Activated CD8-positive, alpha-beta T cell treated with anti-CD3 and anti-CD28 coated beads for 36 hours (primary cell): ENCODE measurements at places on chromosomes 7 and 10.
A peak's percentile ranks its signal among the peaks of the same experiment; 100 is the strongest.

DNA sequence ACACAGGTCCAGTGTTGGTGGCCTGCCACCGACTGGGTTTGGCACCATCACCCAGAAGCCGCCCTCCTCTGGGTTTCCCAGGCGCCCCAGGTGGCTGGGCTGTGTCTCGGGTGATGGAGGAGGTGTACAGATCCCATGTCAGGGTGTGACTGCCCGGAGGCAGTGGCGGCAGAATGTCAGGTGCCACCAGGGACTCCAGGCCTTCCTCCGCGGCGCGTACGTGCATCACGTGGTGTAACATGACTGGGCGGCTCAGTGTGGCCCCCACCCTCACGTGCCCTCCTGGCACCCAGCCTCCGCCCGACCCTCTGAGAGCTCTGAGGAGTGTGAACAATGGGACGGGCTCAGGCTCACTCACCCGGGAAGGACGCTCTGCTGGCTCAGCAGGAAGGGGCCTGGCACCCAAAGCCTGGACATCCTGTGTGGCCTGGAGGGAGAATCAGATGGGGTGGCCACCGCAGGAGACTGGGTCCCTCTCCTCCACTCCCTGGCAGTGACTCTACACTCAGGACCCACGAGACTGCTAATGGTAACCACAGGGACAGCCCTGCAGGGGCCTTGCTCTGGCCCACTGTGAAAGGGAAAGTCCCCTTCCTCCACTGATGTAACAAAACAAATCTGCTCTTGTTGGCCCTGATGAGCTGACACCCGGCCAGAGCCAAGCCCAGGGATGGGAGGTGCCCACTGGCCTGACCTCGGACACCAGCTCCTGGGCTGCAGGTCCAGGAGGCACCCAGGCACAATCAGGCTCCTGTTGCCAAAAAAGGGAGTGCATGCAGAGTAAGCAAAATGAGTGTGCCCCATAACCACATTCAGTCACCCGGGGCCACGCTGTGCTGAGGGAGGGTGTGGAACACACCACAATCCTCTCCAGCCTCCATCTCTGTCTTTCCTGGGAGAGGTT is 164.8 kb downstream of the PRKAG2 start:
- no peak for DNase-seq

- DNase-seq: no peak
Measured at GRCh38 chr7:23712368-23713284, 2.6 kb downstream of the STK31 start.

DNA sequence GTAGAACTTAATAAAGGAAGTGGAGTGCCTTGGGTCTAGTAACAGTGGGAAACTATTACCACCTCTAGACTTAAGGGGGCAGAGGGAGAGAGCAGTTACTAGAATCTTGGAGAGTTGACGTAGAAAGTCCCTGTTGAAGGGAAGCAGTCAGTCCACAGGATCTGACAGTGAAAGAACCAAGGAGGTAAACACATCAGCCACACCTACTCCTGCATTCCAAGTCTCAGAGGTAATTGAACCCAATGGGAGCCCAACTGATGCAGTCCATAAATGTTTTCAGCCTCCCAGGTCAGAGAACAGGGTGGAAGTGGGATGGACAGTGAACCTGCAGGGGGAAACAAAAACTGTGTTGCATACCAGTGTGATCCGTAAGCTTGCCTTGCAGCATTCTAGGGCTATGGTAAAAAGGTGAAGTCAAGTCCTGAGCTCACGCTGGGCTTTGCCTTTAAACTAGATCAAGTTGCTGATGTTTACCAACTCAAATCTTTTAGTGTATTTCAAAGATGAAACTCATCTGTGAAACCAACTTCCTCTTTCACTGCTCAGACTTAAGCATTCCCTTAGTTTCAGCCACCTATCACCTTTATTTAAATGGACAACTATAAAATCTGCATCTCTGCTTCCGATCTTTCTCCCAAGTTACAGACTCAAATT is 57.2 kb downstream of the SLC16A12 start:
- no peak for DNase-seq

DNA sequence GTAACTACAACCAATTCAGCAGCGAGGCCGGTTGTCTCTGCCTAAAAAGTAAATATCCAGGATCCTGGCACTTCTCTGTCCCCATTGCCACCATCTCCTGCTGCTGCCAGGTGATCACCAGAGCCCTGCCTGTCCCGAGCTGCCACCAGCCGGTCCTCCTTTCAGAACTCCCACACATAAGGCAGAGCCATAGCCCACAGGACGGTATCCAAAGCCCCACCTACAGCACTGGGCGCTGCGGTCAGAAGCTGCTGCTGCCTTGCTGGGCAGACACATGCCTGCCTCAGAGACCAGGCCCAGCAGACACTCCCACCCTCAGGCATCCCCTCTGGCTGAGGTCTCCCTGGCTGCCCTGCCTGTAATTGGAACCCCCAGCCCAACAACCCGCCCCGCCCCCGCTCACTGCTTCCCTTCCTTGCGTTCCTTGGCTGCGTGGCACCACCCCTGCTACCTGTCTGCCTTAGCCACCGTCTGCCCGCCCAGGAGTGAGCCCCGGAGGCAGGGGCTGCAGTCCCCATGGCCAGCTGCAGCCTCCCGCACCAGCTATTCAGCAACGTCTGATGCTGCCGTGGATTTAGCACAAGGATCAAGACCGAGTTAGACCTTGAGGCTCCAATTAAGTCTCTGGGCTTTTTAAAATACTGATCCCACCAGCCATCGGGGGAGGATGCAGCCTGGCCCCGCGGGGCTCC is 100.7 kb downstream of the CYTH3 start:
- DNase-seq: no peak

DNA sequence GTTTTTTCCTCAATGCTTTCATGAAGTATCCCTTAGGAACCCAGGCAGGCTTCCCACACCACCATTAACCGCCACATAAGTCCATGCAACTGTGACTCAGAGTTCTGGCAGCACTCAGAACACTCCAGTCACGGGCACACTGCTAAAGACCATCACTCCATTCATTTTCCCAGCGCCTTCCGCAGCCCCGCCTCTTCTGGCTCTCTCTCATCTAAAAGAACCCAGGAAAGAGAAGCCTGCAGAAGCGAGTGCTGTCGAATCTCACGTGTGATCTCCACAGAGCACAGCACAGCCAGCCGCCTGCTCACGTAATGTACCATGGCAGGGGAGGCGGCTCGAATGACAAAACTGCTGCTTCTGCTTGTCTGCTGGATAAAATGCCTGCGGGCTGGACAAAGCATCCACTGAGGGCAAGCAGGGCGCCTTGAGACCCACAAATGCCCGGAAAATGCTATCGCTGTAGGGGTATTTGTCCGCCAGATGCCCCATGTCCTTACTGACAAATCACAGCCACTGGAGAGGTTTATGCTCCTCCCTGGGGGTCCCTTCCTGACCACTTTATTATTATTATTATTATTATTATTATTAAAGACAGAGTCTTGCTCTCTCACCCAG is 1.8 kb downstream of the PSMG3 start:
- no peak for DNase-seq

- no peak for DNase-seq
Measured at GRCh38 chr7:46927131-46927810, 654.6 kb downstream of the TNS3 start.

DNA sequence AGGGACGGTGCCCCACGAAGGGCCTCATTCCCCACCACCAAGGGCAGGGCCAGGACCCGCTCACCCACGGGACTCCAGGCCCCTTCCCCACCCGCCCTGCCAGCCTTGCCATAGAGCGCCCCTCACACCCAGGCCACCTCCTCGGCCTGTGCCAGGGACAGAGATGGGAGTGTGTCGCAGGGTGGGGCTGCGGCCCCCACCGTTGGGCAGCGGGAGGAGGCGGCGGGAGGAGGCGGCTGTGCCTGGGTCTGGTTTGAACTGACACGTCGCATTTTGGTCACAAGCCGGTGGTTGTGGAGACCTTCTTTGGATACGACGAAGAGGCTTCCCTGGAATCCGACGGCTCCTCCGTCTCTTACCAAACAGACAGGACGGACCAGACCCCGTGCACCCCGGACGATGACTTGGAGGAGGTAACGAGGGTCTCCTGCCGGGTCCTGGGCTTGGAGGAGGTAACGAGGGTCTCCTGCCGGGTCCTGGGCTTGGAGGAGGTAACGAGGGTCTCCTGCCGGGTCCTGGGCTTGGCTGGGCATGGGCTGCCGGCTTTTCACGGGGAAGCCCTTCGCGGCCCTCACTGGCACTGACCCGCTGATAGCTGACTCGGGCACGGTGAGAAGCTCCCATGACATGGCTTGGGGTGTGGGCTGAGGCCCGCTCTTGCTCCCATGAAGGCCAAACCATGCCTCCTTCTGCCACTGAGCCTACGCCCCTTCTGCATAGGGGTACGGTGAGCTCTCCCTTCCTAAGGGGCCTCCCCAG is 46.4 kb upstream of the DPYSL4 start:
- DNase-seq: no peak

GRCh38 chr7:137606061-137606674 is 240.6 kb downstream of the DGKI start:
- no peak for DNase-seq

- no peak for DNase-seq
Measured at GRCh38 chr7:33093266-33093665, 15.9 kb downstream of the RP9 start.

- DNase-seq: no peak
Measured at GRCh38 chr7:29629507-29629906, 65.9 kb downstream of the PRR15 start.

GRCh38 chr10:48453451-48454301 is 147.2 kb downstream of the MAPK8 start:
- DNase-seq: no peak

- no peak for DNase-seq
Measured at GRCh38 chr7:94654783-94655125, 1.2 kb downstream of the SGCE start.

DNA sequence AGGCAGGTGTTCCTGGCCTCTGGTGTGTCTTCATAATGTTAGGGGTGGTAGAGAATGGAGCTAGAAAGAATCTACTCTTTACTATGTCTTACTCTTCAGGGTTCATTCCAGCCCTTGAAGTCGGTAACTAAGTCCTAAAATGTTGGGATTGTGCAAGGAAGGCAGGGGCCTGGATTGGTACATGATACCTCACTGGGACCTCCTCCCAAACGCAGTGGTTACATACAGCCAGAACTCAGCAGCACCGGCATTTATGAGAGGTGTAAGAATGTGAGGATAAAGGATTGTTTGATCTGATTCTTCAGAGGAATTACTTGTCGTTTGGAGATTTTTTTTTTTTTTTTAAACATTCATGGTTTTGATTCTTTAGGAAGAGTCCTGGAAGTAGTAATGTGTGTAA is 6.9 kb downstream of the COMTD1 start:
- no peak for DNase-seq

GRCh38 chr7:66517212-66517909 is 111.3 kb upstream of the KCTD7 start:
- DNase-seq: no peak

DNA sequence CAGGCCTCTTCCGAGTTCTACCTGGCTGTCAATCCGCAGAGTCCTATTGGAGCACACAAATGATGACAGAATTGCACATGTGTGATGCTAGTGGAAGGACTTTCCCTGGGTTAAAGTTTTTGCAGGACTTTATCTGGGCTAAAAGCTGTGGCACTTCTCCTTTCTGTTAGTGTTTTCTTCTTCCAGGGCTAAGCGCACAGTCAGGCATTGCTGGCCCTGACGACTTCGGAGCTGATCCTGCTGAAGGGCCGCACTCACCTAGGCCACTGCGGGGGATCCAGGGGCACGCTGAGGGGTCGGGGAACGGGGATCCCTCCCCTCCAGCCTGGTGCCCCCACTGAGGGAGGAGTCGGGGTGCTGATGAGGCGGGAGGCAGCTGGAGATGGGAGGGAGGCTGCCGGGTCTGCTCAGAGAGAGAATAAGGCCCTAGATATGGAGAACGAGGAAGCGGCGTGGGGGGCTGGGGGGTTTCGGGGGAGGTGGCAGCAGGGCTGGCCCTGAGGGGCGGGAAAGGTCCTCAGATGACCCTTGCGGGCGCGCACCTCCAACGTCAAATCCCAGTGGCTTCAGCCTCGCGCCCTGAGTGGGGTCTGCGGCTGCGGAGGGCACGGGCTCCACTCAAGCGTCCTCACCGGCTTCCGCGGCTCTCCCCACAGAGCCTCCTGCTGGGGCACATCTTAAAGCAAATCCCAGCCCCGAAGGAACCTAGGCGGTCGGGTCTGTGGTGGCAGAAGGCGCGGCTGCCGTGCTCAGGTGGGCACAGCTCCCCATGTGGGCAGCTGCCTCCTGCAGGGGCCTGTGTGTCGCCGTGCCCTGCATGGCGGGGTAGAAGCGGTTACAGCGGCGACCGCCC is 30.9 kb downstream of the AGR3 start:
- peak; percentile 2 for DNase-seq

DNA sequence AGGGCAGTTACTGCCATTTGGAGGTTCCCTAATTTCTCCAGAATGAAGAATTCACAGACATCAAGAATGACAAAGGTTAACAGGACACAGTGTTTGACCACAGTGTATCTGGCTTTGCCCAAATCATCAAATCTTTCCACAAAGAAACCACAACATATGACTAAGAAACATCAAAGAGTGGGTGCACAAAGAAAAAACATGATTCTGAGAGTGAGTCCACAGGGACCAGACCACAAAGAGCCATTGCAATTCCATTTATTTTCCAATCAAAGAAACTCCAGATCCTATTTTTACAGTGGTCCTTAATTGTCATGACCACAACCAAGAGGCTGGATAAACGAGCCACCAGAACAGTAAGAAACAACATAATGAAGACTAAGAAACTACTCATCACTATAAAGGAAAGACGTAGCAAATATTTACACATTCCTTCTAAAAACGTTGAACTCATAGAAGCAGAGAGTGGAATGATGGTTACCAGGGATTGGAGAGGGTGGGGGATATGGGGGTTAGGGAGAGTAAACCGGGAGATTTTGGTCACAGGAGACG is 286.5 kb downstream of the DOCK4 start:
- DNase-seq: no peak

GRCh38 chr10:44818701-44819127 is 92.4 kb upstream of the TMEM72 start:
- DNase-seq: no peak

GRCh38 chr7:47181746-47182361 is 400.1 kb downstream of the TNS3 start:
- no peak for DNase-seq

- DNase-seq: no peak
Measured at GRCh38 chr7:147332988-147333387, 1216.4 kb downstream of the CNTNAP2 start.

- DNase-seq: no peak
Measured at GRCh38 chr10:104445359-104445758, 91.7 kb downstream of the CFAP58 start.

DNA sequence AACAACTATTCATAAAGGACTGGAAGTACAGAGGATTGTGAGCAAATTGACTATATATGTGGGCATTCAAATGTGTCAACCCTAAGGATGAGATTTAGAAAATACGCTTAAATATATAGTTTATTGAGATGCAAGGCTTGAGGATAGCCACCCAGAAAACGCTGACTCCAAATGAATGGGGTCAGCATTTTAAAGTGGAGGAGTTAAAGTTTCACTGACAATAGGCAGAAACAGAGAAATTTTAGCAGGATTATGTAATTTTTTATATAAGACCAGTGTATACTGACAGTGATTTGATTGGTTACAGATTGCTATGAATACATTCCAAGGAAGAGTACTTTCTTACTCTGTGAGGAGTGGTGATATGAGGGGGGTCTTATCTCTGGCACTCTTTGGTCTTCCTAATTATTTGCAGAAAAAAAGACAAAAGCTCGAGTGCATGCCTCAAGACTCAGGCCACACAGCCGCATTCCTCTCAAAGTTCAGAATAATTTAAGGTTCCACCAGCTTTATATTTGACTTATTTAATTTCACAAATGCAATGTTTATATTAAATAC is 38.6 kb upstream of the ARL4A start:
- no peak for DNase-seq

- DNase-seq: no peak
Measured at GRCh38 chr7:81484261-81484660, 285.6 kb downstream of the HGF start.

- no peak for DNase-seq
Measured at GRCh38 chr7:68321076-68321639, 1277.1 kb upstream of the AUTS2 start.
